IMR-90 (cell line): ENCODE measurements at places on chromosomes 5 and 9.

DNA sequence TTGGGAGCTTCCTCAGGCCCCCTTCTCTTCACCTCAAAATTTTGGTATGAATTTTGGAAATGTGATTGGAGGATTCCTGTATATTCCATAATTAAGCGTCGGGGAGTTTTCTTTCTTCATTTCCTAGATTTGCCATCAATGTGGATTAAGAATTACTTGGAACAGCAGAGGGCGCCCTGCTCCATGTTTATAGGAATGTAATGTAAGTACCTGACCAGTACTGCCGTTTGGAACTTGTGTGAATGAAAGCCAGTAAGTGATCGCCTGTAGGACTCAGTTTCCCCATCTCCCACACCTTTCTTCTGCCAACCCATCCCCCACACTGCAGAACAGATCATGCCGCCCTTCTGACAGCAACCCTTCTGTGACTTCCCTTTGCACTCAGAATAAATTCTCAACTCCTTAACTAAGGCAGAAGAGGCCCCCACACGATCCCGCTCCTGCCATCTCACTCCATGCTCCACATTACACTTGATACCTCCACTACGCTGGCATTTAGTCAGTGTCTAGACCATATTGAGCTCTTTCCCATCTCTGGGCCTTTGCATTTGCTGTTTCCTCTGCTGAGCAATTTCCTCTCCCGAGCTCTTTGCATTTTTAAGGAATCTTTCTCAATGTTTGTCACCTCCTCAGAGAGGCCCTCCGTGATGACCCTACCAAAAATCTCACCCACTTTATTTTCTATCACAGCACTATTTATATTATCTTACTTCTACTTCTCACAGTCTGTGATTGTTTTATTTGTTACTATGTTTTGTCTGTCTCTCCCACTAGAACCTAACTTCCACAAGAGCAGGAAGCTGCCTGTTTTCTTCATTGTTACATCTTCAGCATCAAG is 79.5 kb upstream of the HTR4 start:
- peak; percentile 84 for DNase-seq

DNA sequence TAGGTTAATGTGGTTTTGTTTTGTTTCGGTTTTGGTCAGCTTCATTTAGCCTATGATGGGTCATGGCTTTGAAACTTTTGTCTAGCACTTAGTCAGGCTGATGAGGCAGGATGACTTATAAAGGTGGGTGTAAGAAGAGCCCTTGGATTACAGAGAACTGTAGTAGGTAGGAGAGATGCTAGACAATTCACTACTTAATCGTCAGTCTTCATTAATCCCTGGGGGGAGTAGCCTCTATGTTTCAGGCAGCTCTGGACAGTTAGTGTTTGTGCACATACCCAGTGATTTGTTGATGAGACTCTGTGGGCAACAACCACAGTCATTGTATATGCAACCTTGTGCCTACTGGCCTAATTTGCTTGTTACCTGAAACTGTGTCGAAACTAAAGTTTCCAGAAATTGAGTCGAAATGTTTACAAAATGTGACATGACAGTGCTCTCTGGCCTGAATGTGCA is 113.3 kb downstream of the MTREX start:
- DNase-seq, result peak; percentile 63

DNA sequence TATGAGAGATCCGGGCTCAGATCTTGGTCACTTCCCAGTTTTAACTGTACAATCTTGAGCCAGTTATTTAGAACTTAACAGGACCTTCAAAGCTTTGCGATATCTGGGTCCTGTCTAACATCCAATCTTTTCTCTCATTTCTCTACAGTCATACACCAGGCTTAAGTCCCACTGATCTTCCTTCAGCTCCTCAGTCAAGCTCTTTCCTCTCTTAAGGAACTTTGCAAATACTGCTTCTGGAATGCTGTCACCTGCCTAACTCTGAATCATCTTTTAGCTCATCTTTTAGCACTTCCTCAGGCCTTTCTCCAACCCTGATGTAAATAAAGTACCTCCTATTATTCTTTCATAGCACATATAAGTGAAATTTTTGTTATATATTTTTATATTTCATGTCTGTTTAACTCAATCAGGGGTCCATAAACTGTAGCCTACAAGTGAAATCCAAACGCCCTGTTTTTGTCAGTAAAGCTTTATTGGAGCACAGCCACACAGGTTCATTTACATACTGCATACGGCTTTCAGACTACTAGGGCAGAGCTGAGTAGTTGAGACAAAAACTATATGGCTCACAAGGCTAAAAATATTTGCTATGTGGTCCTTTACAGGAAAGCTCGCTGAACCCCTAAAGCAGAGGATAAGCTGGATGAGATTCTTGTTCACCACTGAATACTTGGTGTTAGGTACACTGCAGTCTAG is 63.5 kb downstream of the MEF2C start:
- DNase-seq, result no peak

DNA sequence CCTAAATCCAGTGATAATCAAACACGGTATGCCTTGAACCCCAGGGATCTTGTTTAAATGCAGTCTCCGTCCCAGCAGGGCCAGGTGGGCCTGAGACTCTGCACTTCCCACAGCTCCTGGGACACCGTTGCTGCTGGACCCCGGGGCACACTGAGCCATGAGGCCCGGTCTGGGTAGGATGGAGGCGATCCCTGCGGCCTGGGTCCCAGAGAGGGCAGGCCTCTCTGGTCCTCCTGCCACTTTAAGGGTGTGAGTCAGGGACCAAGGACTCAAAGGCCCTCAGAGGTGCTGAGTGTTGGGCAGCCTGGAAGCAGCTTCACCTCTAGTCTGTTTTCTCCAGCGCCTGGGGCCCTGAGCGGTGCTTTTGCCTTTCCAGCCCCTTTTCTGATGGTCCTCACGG is 34.1 kb upstream of the SLC9A3 start:
- DNase-seq, result no peak

DNA sequence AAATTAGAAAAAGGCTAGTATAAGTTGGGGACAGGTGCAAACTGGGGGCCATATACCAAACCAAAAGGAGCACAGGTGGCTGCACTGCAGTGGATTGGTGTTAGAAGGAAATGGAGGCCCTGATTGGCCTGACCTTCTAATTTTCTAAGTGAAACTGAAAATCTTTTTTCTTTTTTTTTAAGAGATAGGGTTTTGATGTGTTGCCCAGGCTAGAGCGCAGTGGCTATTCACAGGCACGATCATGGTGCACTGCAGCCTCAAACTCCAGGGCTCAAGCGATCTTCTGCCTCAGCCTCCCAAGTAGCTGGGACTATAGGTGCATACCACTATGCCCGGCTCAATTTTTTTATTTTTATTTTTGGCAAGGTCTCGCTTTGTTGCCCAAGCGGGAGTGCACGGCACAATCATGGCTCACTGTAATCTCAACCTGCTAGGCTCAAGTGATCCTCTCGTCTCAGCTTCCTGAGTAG is 9.8 kb upstream of the CCDC69 start:
- DNase-seq, result no peak

DNA sequence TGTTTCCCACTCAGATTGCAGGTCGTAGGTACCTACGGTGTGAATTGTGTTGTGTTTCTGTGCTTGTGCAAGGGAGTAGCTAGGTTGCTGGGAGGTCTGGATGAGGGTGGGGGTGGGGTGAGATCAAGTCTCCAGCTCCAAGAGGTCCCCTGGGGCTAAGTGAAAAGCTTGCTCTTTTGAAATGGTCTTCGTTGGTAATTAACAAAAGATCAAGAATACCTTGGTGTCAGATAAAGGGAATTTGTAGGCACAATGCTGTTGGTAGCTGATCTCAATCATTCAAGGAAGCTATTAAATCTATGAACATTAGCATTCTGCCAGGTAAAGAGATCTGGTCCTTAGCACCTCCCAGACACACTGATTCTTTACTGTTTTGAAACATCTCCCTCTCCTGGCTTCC is 928 bp upstream of the PCDHGC4 start:
- DNase-seq, result no peak

GRCh38 chr9:127049044-127049443 is 73.4 kb downstream of the ANGPTL2 start:
- peak; percentile 97 for DNase-seq

DNA sequence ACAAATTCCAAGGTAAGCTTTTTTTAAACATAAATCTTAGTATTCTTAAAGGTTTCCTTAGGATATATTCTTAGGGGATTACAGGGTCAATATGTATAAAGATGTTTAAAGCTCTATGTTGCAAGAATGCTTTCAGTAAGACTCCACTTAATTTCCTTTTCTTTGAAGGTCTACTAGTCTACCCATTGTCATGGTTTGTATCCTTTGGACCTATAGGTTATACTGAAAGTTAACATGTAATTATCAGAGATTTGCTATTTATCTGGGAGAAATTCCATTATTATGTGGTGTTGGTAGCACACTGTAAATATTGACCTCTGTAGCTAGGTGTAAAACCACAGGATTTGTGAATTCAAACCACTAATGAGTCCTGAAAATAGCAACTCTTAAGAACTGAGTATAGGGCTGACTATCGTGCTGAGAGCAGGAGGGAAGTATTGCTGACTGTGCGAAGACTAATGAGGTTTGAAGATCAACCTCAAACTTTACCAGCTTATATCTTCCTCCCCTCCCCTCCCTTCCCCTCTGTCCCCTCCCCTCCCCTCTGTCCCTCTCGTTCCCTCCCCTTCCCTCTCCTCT is 85.6 kb downstream of the GADD45G start:
- DNase-seq, result no peak

GRCh38 chr9:95813923-95814322 is 61.6 kb upstream of the ERCC6L2 start:
- no peak for DNase-seq

DNA sequence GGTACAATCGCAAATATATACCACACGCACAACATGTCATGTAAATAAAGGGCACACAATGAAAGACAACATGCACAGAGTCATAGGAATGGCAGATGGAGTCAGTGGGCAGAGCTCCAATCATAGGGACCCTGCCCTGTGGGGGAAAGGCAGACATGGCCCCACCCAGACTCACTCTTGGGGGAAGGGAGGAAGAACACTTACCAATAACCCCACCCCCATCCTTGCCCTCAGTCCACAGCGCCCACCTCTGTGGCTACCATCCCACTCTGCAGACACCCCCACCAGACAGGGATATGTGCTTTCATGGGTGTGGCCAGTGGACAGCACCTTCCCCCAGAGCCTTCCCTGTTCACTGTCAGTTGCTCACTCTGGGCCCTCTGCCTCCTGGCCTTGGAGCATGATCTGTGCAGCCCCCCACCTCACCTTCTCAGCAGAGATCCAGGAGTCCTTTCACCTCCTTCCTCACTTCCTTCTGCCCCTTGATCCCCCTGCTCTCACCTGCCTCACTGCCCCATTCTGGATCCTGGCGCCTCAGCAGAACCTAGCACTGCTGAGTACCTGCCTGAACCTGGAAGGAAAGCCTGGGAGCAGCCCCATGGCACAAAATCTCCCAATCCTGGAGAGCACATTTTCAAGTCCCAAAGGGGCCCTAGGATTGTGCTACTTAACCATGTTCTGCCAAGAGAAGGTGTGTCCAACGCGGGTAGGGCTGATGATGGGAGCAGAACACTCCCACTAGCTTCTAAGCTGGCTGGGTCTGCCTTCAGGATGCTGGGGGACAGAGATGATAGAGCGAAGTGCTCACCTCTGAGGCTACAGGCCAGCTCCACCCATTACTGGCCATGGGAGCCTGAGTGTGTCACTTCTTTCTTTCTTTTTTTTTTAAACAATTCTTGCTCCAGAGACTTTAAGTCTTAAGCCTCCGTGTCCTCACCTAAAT is 1.5 kb upstream of the PHF19 start:
- no peak for DNase-seq

- peak; percentile 69 for DNase-seq
Observed at GRCh38 chr5:78757269-78758053, 108.9 kb upstream of the LHFPL2 start.

DNA sequence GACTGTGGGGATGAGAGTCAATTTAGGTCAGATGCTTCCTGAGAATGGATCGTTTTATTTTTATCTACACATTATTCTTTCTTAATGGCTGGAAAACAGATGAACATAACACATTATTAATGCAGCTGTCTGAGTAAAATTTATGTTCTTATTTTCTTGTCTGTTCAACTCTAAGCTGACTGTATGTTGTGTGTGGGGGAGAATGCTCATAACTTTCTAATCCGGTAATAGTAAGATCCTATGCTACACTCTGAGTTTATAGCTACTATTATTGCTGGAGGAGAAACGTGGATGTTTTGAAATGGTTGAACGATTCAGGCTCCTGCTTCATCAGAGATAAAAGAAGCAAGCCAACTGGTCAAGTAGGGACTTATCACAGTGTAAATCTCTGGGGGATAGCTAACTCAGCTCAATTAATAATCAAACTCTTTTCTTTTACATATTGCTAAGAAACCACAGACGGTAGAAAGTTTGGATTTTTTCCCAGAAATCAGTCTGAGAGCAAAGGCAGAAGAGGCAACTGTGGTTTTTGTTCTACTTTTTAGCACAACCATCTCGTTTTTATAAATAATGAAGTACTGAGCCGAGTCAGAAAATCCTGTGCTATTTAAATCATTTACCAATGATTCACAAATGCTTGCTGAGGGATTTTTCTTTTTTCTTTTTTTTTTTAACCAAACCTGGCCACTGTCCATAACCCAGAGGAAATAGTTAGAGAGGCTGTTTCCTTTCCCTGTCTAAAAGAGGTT is 265.0 kb upstream of the FAM174A start:
- no peak for DNase-seq

- DNase-seq, result no peak
Observed at GRCh38 chr9:489198-490197, 274.8 kb downstream of the DOCK8 start.

DNA sequence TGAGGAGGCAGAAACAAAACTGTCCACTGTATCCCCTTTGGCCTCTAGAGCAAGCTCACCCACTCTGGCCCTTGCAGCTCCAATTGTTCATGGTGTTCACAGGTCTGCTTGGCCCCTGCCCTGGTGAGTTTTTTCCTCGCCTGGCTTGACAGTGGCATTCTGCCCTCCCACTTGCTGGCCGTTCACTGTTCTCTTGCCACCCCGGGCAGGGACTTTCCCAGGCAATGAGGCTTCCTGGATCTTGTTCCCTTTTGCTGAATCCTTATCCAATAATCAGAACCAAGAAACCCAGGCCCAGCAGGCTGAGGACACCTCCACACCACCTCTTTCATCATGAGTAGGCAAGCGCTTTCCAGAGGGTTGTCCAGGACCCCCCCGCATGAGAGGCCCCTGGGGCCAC is 31.2 kb downstream of the ZNF618 start:
- DNase-seq, result no peak
